CD8-positive, alpha-beta T cell (primary cell): ENCODE measurements at places on chromosomes 16 and 17.
A peak's percentile ranks its signal among the peaks of the same experiment; 100 is the strongest.

DNA sequence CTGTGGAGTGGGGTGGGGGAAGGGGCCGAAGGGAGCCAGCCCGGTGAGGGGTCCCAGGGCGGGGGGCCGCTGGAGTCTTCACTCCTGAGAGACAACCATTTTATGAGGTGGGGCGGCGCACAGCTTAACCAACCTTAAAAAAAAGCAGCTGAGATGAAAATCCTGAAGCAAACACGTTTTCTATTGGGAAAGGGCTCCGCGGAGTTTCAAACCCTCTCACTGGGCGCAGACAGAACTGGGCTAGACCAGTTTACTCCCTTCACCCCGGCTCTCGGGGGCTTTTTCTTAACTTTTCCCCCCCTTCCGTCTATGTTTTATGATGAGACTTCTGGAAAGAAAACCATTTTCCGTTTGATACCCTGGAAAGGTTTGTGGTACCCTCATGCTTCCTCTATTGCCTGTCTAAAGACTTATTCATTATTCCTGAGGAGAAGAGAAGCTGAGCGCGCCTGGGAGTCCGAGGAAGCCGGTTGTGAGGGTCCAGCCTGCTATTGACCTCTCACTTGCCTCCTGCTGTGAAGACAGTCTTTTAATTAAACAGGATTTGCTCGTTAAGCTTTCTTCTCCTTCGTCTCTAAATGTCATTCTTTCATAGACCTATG lies 482 bp upstream of the SSH2 start:
- DNase-seq, result no peak

GRCh38 chr16:29820271-29820701 lies at the start of gene MVP:
MVP (plus strand) TSS chr16:29820462; CDS start chr16:29830550, 10,088 bp downstream.
- DNase-seq, result peak; percentile 46

- DNase-seq, result no peak
Measured at GRCh38 chr17:48577330-48577945, 712 bp downstream of the HOXB4 start.

DNA sequence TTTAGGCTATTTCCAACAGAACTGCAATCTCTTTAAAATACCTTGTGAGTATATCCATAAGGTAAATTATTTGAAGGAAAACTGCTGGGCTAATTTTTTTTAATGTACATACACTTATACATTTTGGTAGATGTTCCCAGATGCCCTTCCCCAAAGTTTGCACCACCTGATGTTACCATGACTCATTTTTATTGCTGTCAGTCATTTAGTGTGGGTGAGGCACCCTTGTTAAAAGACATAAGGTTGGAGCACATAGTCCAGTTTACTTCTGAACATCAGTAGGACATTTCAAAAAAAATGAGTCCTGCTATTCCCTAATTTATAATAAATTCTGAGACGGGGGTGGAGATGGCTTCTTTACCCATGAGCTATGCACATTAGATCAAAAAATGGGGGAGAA lies 138.6 kb downstream of the RBFOX1 start:
- DNase-seq, result no peak

GRCh38 chr17:59893676-59894100 lies 767 bp downstream of the RPS6KB1 start:
- no peak for DNase-seq

GRCh38 chr17:10114931-10115535 lies 83.4 kb downstream of the GAS7 start:
- DNase-seq, result peak; percentile 95

DNA sequence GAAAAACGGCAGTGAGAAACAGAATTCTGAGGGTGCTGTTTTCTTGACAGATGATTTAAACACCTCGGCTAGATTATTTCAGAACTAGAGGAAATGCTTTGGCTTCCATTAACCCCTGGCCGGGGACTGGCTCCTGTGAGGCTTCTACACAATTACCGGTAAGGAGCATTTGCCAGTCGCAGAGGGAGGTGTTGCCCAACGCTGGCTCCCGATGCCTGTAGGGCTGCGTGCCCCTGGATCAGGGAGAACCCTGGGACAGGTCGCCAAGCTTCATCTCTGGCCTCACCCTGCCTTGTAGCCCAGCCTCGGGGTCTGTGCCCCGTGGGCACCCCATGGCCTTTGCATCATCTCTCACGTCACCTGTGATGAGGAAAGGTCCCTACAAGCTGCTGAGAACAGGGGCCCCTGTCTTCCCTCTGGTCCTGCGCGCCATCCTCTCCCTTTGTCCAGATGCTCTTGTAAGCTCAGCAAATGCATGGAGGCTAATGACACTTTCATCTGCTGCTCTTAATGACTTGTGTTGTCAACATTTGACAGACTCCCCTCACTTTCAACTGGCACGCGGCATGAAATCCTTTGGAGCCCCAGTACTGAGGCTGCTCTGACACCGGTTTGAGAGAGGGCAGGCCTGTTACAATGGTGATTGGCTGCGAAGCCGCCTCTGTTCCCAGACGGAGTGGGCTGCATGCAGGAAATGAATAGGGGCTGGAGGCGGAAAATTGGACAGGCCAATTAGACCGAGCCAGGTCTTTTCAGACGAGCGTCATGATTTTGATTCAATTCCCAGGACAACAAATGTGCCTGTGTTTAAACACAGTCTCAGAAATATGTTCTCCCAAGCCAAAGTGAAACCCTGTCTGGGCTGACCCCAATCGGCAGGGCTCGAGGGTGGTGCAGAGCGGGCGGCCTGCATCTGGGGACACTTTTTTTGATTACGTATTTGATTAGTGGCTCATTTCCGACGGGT lies 85.5 kb upstream of the DOC2B start:
- DNase-seq, result no peak

DNA sequence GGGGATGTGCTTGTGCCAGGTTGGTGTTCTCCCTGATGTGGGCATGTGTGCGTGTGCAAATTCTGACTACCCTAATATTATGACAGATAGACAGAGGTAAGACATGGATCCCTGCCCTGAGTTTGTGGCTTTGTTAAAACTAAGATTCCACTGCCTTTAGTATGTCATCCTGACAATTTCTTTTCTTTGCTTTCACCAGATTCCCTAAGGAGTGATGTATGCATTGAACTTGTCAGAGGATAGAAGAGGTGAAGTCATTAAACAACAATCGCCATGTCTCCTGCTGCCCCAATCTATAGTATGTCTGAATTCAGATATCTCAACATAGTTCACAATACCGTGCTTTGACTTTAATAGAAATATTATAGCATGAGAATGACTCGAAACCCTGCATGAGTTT lies 137.1 kb upstream of the ELAC2 start:
- no peak for DNase-seq

- DNase-seq, result no peak
Measured at GRCh38 chr17:13590441-13590840, 11.3 kb downstream of the HS3ST3A1 start.

GRCh38 chr17:28573521-28573920 lies 2.2 kb upstream of the PIGS start:
- no peak for DNase-seq

DNA sequence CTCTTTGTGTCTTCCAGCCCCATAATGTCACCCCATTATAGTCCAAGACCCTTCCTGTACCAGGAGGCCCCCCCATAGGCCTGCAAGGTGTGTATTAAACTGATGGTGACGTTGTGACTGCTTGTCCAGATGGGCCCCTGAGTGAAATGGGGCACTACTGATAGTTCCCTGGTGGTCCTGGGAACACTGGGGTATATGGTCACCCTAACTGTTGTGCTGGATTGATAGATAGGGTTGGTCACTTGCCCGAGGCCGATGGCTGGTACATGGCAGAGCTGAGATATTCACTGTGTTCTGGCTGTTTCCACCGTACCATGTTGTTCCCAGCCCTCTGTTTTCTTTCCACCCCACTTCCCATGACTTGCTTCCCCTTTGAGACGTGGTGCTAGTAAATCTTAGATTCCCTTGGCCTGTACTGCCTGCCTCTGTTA lies 4.3 kb downstream of the CNP start:
- DNase-seq, result no peak

- no peak for DNase-seq
Measured at GRCh38 chr17:60457148-60457547, 34.9 kb downstream of the CHCT1 start.

DNA sequence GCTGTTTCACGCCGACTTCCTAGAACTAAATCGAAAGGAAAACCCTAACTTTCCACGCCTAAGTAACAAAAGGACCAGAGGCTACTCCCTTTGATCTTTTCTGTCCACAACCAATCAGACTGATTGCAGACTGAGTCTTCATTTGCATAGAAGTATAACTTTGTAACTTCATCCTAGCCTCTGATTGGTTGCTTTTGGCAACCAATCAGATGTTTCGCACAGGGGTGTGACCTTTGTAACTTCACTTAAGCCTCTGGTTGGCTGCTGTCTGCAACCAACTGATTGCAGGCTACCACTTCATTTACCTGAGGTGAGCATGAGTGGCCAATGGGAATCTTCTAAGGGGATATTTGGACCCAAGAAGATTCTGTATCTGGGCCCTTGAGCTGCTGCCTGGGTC lies 17.4 kb upstream of the ICAM2 start:
- DNase-seq, result no peak

DNA sequence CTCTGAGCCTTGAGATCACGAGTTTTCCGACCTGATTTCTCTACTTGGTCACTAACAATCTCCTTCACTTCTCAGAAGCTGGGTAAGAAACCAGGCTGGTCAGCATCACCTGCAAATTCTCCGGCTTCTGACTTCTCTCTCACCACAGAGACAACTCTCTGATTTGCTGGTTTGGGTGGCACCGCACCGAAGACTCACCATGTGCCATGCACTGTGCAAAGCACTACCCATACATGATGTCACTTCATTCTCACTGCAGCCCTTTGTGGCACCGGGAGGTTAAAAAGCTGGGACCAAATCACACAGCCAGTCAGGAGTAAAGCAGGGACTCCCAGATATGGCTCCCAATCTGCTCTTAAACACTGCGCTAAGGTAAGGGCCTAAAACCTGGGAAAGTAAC lies 647 bp downstream of the VAC14 start:
- no peak for DNase-seq

DNA sequence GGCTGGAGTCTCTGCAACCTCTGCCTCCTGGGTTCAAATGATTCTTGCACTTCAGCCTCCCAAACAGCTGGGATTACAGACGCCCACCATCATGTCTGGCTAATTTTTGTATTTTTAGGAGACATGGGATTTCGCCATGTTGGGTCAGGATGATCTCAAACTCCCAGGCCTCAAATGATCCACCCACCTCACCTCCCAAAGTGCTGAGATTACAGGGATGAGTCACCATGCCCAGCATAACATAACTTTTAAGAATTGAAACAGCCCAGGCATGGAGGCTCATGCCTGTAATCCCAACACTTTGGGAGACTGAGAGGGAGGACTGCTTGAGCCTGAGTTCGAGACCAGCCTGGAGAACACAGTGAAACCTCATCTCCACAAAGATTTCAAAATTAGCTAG lies 2.5 kb downstream of the RSL1D1 start:
- no peak for DNase-seq

- DNase-seq, result no peak
Measured at GRCh38 chr17:36627101-36627500, 25.7 kb downstream of the MRM1 start.

GRCh38 chr17:82837586-82838320 lies 2.1 kb downstream of the ZNF750 start:
- DNase-seq, result no peak
